Activated CD4-positive, alpha-beta T cell treated with anti-CD3 and anti-CD28 coated beads, Interleukin-2, amount 10 ng/mL, durations not matched to agents 24 days and 14 days (primary cell): ENCODE measurements at places on chromosomes 4 and X. TPM values are rescaled to one million over a fixed set of nuclear protein-coding genes. Genes with fewer than 3 reads are reported as not detected.

Gene HS3ST1
- 0.23 and 0.66 TPM in 2 replicates for total RNA-seq

Gene MYL5
- total RNA-seq: 23.4 and 24.7 TPM in 2 replicates

Gene KLB
- not detected in 2 replicates for total RNA-seq

Gene MAOA
- total RNA-seq: 1.8 and 2.0 TPM in 2 replicates

Gene USP51
- total RNA-seq: 1.5 and 2.6 TPM in 2 replicates

Gene TRPC5OS
- not detected in 2 replicates for total RNA-seq

Gene USP17L12
- total RNA-seq: not detected in 2 replicates

Gene PCSK1N
- 0.33 TPM in 1 of 2 replicates, not detected in the other for total RNA-seq

Gene KDR
- not detected in 2 replicates for total RNA-seq

Gene PNCK
- 0.36 and 0.84 TPM in 2 replicates for total RNA-seq

Gene GPR173
- total RNA-seq: not detected in 2 replicates

Gene IL2
- total RNA-seq: 965 and 976 TPM in 2 replicates

Gene SYNPO2
- total RNA-seq: 0.14 and 0.16 TPM in 2 replicates

Gene TMPRSS11A
- not detected in 2 replicates for total RNA-seq

Gene ZNF518B
- total RNA-seq: 22.9 and 24.5 TPM in 2 replicates

Gene P2RY4
- 0.21 and 0.24 TPM in 2 replicates for total RNA-seq

Gene GAGE12J
- total RNA-seq: not detected in 2 replicates

Gene UBE2K
- total RNA-seq: 99.4 and 106 TPM in 2 replicates

Gene MAGEA11
- not detected in 2 replicates for total RNA-seq
